NCI-H2081 (cell line): ENCODE measurements at places on chromosomes 6 and 20.

- DNase-seq = no peak
Observed at GRCh38 chr6:38549180-38549579, 90.5 kb downstream of the BTBD9 start.

- DNase-seq = no peak
Observed at GRCh38 chr20:63772781-63773518, 33.4 kb downstream of the SLC2A4RG start.

GRCh38 chr6:1686117-1687098 is 76.7 kb downstream of the FOXC1 start:
- peak; percentile 67 for DNase-seq

GRCh38 chr6:10404107-10404798 is 10.6 kb downstream of the TFAP2A start:
- peak; percentile 98 for DNase-seq

- no peak for DNase-seq
Observed at GRCh38 chr6:34132486-34133185, 13.3 kb downstream of the GRM4 start.

- DNase-seq = no peak
Observed at GRCh38 chr6:112228480-112229332, 25.7 kb downstream of the LAMA4 start.

DNA sequence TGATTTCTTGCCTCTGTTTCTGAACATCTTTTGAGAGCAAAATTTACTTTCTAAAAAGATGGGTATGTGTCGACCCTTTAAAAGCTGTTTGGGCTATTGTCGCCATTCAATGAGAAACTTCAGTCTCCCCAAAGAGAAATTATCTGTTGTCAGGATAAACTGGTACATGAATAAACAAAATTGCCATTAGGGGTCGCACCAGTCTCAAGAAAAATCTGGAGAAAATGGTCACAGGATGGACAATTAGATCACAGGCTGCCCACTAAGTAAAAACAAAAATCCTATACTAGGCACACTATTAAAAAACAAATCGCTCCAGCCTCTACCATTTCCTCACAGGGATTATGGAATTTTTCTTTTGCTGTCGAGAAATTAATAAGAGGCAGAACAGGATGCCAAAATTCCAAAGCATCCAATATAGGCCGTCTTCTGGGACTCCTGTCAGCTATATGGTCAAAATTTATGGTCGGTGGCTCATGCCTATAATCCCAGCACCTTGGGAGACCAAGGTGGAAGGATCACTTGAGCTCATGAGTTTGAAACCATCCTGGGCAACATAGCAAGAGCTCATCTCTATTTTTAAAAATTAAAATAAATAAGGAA is 5.5 kb upstream of the HLA-E start:
- peak; percentile 48 for DNase-seq

DNA sequence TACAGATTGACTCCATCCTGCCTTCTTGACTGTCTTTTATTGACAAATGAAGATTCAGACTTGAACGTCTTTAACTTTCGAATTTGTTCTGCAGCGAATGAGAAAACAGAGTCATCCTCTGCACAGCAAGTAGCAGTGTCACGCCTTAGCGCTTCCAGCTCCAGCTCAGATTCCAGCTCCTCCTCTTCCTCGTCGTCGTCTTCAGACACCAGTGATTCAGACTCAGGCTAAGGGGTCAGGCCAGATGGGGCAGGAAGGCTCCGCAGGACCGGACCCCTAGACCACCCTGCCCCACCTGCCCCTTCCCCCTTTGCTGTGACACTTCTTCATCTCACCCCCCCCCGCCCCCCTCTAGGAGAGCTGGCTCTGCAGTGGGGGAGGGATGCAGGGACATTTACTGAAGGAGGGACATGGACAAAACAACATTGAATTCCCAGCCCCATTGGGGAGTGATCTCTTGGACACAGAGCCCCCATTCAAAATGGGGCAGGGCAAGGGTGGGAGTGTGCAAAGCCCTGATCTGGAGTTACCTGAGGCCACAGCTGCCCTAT is 12.2 kb downstream of the BRD2 start:
- no peak for DNase-seq

DNA sequence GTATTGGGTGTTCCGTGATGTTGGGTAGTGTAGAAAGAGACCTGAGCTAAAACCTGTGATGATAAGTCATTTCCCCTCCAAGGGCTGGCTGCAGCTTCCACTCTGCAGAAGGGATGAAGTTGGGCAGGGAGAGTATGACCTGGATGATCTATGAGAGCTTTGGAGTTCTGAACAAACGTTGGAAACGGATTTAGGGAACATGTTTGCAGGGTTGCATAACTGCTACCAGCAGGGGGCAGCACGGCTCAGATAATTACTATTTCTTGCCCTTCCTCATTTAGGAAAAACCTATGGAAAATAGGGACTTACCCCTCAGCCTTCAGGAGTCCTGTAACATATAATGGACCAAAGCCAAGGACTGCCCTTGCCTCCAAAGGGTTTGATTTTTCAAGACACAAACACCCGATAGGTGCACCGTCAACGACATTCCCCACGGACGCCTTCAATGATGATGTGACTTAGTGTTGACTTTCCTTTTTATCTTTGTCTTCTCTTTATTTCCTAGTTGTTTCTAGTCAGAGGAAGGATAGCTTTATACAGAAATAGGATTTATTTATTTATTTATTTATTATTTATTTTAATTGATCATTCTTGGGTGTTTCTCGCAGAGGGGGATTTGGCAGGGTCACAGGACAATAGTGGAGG is 164.9 kb upstream of the SASH1 start:
- DNase-seq = peak; percentile 3

- no peak for DNase-seq
Observed at GRCh38 chr6:46730921-46731461, 4.2 kb downstream of the PLA2G7 start.

DNA sequence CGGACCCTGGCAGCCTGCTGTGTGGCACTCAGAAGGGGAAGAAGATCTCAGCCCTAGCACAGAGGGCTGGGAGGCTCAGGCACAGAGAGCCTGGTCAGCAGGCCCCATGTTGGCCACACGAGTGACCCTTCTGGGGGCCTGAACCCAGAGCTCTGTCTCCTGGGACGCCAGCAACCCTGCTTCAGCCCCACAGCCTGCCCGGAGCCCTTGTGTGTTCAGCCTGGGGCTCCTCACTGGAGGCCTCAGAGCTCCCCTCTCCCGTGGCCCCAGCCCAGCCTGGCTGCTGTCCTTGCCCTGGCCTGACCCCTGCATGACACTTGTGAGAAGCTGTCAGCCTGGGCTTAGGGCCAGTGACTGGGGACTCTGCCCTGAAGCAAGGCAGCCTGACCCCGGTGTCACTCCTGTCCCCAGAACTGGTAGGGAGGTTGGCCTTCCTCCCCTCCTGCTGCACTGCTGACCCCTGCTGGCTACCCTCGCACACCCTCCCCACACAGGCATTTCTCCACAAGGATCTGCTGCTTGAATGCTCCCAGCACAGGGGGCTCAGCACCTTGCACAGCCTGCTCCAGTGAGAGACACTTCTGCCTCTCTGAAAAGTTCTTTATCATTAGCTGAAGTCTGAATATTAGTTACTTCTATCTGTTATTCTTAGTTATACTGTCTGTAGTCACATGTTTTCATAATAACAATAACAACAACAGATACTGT is 15.4 kb upstream of the IP6K3 start:
- peak; percentile 6 for DNase-seq

DNA sequence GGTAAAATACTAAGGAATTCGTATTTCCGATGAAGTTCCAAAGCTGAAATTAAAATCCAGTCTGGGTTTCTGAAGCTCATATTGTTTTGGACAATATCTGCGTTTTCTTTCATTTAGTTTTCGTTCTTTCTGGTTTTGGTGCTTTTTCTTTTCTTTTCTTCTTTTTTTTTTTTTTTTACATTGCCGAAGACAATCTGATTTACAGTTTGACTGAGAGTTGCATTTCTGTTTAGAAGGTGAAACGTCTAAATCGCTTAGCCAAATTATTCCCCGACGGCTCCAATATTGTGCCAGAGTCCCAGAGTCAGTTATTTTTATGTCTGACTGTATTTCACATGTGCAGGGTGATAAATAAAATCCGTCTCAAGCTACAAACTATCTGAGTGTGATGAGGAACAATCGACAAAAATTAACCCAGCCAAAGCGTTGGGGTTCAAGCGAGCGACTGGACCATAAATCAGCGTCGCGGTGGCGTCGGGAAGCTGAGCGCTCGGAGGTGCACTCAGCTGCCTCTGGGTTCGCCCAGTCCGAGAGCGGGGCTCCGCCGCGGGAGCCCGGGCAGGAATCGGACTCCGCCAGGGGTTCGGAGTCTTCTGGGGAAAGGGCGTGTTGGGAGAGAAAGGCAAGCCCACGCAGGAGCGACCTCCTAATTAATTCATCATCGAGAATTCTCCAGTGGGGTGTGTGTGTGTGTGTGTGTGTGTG is 8.2 kb upstream of the TBX18 start:
- DNase-seq = no peak

DNA sequence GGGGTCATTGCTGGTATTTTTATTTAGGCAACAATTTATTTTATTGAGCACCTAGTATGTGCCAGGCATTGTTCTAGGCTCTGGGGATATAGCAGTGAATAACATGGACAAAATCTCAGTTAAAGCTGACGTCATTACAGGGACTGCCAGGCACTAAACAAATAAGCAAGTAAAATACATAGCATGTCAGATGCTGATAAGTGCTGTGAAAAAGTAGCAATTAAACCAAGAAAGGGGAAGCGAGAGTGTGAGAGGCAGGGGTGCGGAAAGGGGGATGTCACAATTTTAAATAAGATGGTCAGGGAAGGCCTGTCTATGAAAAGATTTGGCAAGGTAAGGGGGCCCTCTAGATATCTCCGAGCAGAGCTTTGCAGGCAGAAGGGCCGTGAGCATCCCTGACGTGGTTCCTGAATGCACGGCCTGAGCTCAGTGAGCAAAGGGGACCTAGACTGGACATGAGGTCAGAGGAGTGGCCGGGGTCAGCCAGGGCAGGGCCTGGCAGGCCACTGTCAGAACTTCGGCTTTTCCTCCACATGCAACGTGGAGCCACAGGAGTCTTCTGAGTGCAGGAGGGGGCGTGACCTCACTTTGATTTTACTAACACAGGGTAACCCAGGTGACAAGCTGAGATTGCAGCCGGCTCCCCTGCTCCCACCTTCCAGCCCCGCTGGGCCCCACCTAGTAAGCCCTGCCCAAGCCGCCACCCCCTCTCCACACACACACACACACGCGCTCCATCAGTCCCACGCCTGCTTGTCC is 24.2 kb upstream of the SIRPA start:
- DNase-seq = no peak

DNA sequence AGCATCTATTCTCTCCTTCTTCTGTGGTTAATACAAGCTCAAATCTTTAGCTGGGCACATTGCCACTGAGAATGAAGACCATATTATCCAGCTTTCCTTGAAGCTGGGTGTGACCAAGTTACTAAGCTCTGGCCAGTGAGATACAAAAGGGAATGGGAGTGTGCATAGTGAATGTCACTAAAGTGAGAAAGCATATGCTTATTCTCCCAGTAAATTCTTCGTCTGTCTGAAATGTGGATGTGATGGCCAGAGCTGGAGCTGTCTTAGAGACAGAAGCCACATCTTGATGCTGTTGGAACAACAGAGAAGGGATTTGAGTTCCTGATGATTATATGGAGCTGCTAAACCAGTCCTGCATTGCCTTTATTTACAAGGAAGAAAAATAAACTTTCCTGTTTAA is 60.1 kb downstream of the SESN1 start:
- no peak for DNase-seq

DNA sequence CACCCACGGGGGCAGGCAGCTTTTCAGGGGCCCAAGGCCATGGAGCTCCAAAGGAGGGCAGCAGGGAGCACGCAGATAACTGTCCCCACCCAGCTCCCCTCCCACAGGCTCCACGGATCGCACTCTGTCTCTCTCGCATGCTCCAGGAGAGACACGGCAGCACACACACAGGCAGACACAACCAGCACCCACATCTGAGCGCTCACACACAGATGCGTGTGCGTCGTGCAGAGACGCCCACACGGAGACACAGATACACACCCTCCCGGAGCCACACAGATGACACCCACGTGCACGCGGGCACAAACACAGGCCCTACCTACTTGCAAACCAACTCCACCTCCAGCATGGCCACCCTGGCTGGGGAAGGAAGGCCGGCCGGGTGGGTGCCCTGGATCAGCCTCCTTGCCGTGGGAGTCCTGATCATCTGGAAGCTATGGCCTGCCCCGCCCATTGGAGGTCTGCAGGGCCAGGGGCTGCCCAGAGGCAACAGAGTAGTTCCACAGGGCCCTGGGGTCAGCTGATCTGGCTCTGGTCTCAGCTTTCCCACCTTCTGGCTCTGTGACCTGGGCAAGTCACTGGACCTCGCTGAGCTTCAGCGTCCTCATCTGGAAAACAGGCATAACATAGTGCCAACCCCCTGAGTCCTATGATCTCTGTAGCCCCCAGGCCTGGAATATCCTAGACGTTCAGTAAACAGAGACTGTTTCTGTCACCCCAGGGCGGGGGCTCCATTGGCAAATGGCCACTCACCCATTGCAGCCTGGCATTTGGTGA is 31.5 kb downstream of the AAR2 start:
- no peak for DNase-seq

DNA sequence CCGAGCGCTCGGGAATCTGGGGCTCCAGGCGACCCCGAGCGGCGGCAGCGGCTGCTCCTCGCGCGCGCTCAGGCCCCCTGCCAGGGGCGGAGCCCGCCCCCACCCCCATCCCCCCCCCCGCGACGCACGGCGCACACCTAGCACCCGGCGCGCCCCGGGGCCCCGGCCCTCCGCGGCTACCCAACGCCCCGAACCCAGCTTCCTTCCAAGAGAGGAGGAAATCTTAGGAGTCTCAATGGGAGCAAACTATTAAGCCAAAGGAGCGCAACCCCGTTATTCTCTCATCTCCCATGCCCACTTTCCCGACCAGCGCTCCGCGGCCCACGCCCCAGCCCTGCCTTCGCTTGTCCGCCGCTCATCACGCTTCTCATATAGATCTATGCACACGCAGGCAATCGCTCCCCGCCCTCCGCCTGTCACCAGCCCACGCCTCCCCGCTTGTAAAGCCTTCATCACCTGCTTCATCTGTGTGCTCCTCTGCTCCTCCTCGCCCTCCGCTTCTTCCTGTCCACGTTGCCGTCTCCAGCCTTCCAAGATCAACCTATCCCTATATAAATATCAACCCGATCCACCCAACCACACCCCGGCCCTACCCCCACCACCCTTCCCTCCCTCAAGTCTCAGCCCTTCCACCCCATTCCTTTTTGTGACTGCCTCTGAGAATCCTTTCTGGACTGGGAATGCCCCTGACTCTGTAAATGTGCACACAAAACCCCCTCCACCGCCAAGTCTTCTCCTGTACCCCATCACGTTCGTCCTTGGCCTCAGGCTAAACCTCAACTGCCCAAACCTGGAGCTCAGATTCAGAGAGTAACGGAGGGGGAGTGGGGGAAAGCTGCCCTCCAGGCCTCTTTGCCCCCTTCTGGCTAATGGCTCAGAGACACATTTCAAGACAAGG is at the start of gene DLK2:
Gene DLK2 (minus strand): TSS at position 18 of the 898 bp plus-strand sequence. CDS start 723 bp downstream, outside the sequence.
- DNase-seq = peak; percentile 7

DNA sequence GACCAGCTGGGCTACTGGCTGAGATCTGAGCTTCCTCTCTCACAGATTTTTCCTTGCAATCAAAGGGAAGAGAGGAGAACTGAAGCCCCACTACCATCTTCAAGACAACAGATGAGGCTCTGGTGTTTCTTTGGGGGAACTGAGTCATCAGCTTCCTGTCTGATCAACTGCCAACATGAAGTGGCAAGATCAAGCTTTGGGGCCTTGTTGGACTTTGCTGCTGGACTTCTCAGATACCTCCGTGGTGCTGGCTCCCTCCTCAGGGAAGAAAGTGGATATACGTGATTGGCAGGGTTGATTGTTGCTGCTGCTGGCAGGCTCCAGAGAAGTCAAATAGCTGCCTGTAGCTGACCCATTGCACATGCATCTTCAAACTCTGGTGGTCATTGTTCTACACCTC is 3.6 kb upstream of the TOX2 start:
- DNase-seq = no peak

- DNase-seq = peak; percentile 61
Observed at GRCh38 chr20:20363434-20363798, 4.5 kb upstream of the INSM1 start.
